ENCODE measurements at places on chromosomes 6 and 20. TPM values are rescaled to one million over a fixed set of nuclear protein-coding genes. Genes with fewer than 3 reads are reported as not detected.

F13A1 gene
- total RNA-seq: not detected

FAXC gene
- 0.65 TPM for total RNA-seq

GSTA2 gene
- not detected for total RNA-seq

SLC44A4 gene
- not detected for total RNA-seq

C20orf204 gene
- total RNA-seq: 3.3 TPM

SAMD3 gene
- not detected for total RNA-seq

FANCE gene
- total RNA-seq: 13.3 TPM

NRSN2 gene
- 12.7 TPM for total RNA-seq

ENPP5 gene
- total RNA-seq: not detected

MAPK13 gene
- 5.5 TPM for total RNA-seq

CTAGE9 gene
- not detected for total RNA-seq

PCK1 gene
- not detected for total RNA-seq

LGSN gene
- not detected for total RNA-seq

DEFB116 gene
- total RNA-seq: not detected

RPP21 gene
- total RNA-seq: 16.1 TPM

KDM1B gene
- 8.2 TPM for total RNA-seq

RBM24 gene
- total RNA-seq: 0.22 TPM

PCIF1 gene
- total RNA-seq: 11.8 TPM

ASIP gene
- total RNA-seq: not detected

TCF21 gene
- total RNA-seq: not detected

PROKR2 gene
- not detected for total RNA-seq

PRRT1 gene
- total RNA-seq: not detected

DPPA5 gene
- not detected for total RNA-seq

C6orf163 gene
- total RNA-seq: 0.43 TPM

C6orf47 gene
- total RNA-seq: 24.2 TPM

TOX2 gene
- total RNA-seq: 0.43 TPM

RPP40 gene
- 21.7 TPM for total RNA-seq

IRAK1BP1 gene
- total RNA-seq: 3.2 TPM

NMBR gene
- total RNA-seq: not detected

NTSR1 gene
- not detected for total RNA-seq

EZR gene
- total RNA-seq: 66.1 TPM

ZNF391 gene
- 0.26 TPM for total RNA-seq

MEI4 gene
- not detected for total RNA-seq

AKAP12 gene
- 331 TPM for total RNA-seq

PIGU gene
- 4.4 TPM for total RNA-seq

ZC3H12D gene
- total RNA-seq: not detected

COL9A1 gene
- total RNA-seq: not detected

IRF4 gene
- total RNA-seq: not detected

THBS2 gene
- total RNA-seq: 0.26 TPM

RTF2 gene
- total RNA-seq: 104 TPM

MEP1A gene
- total RNA-seq: not detected

ID4 gene
- total RNA-seq: 0.76 TPM

COL9A3 gene
- 1.3 TPM for total RNA-seq

GJE1 gene
- not detected for total RNA-seq

SLC22A3 gene
- total RNA-seq: not detected

MUC22 gene
- not detected for total RNA-seq

CCDC170 gene
- total RNA-seq: not detected

COL21A1 gene
- total RNA-seq: 5.2 TPM

RNF182 gene
- total RNA-seq: 0.09 TPM

EBF4 gene
- total RNA-seq: 1.2 TPM

ATP6V1G2 gene
- total RNA-seq: 0.17 TPM

SRPK1 gene
- total RNA-seq: 30.2 TPM

SLC35A1 gene
- total RNA-seq: 31.3 TPM

DAAM2 gene
- 0.87 TPM for total RNA-seq

NR2E1 gene
- not detected for total RNA-seq

All from dermis lymphatic vessel endothelial cell (primary cell).